ENCODE measurements at places on chromosomes 13 and 19.

- DNase-seq: no peak
Measured at GRCh38 chr19:16518483-16519229, 22.5 kb downstream of the C19orf44 start.

DNA sequence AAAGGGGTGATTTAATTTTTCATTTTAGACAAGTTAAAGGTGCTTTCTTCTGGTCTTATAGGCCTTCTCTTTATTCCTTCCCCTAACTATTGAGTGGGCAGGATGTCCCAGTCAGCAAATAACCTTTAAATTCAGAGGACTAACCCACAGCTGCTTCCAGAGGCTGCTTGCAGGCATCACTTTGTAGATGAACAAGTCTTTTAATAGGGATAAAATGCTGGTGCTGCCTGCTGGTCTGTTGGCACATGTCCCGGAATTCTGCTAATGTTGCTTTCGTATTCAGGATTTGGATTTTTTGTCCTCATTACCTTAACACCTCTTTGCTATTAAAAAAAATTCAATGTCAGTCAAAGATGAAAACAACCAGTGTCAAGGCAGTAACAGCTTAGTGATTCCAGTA is 132.7 kb upstream of the KL start:
- peak; percentile 25 for DNase-seq

- DNase-seq: peak; percentile 56
Measured at GRCh38 chr13:108121406-108121805, 93.9 kb downstream of the LIG4 start.

DNA sequence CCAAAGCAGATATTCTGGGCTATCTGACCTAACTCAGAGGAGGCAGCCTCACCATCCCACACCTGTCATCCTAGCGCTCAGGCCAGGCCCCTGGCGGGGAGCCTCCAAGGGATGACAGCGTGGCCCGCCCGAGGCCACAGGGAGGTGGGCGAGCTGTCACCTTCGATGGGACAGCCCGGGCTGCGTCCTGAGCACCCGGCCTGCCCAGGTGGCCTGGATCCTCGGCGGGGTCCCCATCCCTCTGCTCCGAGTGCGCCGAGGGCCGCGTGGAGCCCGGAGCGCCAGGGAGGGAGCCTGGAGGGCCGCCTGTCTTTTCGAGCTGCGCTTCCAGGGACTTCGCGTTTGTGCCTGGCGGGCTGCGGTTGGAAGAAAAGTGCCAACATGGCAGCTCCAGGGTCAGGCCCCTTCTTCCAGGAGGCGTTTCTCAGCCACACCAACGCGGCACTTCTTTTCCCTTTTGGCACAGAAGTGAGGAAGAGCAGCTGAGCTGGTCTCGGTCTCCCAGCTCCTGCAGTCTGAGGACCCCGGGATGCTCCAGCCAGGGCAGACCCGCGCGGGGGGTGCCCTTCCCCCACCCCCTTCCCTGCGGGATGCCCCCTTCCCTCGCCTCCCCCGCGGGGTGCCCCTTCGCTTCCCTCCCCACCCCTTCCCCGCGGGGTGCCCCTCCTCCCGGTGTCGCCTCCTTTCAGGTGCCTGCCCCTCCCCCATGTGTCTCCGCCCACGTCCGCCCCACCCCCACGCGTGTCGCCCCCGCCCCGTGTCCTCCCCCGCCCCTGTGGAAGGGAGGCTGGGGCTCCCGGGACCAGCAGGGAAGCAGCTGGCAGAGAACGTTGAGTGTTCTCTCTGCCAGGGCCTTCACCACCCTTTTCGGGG is 42.3 kb downstream of the GJA3 start:
- DNase-seq: no peak

DNA sequence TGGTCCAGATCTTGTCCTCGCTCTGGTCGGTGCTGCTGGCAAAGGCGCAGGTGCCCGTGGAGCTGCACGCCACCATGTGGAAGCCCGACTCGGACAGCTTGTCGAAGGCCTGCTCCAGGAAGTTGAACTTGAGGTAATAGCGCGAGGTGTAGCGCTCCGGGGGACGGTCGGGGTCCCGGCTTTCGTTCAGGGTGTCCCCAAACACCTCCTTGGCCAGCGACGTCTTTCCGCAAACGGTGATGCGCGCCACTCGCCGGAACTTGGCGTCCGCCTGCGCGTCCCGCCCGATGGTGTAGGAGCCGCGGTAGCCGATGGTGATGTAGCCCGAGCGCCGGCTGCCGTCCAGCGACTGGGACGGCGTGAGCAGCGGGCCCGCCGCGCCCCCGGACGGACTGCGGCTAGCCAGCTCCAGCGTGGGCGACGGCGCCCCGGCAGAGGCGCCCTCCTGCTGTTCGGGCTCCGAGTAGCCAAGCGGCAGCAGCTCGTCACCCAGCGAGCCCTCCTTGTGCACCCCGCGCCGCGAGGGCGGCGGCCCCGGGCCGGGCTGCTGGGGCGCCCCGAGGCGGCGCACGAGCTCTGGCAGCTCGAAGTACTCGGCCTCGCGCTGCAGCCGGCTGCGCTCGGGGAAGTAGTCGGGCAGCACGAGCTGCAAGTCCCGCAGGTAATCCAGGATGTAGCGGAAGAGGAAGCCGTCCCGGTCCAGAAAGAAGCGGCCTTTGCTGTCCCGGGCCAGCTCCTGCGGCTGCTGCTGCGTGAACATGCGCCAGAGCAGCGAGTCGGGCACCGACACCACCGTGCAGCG is 801 bp downstream of the KCTD12 start:
- peak; percentile 9 for DNase-seq

- no peak for DNase-seq
Measured at GRCh38 chr13:38417727-38418126, 68.1 kb downstream of the UFM1 start.

DNA sequence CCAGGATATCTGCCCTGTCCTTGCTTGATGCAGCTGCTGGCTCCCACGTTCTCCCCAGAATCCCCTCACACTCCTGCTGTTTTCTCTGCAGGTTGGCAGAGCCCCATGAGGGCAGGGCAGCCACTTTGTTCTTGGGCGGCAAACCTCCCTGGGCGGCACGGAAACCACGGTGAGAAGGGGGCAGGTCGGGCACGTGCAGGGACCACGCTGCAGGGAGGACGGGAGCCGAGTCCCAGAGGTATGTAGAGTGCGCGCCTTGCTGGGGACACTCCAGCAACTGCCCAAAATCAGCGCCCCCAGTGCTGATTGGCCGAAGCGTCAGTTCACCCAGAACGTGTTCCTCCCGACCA is 30.3 kb upstream of the MIER2 start:
- DNase-seq: no peak

- DNase-seq: no peak
Measured at GRCh38 chr19:48516536-48516935, 4.9 kb upstream of the LMTK3 start.

DNA sequence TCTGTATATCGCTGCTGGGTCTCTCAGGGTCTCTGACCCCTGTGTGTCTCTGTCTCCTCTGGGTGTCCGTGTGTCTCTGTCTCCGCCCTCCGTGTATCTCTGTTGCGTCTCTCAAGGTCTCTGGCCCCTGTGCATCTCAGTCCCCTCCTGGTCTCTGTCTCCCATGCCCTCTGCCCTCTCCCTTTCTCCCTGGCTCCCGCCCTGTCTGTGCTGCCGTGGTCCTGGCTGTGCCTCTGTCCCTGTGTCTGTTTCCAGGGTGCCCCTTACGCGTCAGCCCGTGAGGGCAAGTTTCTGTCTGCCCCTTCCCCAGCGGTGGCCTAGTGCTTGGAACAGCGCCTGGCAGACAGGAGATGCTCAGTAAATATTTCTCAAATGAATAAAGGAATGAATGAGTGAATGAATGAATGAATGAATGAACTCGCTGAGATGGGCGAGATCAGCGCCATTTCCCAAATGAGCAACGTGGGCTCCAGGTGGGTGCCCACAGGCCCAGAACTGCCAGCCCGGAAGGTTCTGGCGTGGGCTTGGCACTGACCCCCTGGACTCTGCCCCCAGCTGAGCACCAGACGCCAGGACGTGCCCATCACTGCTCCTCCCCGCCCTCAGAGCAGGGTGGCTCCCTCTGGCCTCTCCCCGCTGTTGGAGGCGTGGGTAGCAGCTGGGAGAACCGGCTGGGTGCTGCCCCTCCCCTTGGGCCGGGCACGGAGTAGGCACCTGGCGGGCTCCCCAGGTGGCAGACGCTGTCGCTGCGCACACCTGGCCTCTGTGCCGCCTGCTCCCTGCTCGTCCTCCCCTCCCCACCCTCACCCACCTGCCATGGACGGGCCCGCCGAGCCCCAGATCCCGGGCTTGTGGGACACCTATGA is at the start of gene SULT2B1:
Gene SULT2B1, plus strand, starts transcription at position 736 of the 866 bp plus-strand sequence. Its CDS starts 81 bp downstream, at position 817.
- DNase-seq: peak; percentile 89

DNA sequence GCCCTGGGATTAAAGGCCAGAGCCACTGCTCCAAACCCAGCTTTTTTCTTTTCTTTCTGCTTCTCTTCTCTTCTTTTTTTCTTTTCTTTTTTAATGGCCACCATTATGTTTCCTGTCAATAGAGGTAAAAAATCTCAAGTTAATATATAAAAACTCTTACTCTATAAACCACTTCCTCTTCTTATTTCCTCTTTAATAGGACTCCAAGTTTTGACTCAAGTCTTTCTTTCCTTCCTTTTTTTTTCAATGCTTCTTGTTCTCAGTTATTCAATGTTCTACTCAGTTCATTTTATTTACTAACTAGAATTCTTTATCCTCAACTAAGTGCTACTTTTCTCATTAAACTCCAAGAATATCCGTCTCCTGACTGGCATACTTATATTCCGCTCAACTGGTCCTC is 27.1 kb upstream of the MYCBP2 start:
- DNase-seq: no peak

GRCh38 chr13:34777089-34777913 is 164.8 kb upstream of the NBEA start:
- no peak for DNase-seq

DNA sequence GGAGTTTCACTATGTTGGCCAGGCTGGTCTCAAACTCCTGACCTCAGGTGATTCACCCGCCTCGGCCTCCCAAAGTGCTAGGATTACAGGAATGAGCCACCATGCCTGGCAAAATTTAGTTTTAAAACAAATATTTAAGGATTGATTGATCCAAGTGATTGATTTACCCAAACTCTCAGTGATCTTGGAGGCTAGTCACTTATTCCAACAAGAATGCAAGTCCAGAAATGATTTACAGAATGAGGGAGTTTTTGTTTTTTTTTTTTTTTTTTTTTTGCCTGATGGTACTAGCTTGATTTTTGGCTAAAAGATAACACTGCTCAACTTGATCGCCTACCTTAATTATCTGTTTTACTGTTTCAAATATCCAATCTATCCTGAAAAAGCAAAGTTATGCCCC is 5.7 kb upstream of the TEX26 start:
- DNase-seq: no peak

DNA sequence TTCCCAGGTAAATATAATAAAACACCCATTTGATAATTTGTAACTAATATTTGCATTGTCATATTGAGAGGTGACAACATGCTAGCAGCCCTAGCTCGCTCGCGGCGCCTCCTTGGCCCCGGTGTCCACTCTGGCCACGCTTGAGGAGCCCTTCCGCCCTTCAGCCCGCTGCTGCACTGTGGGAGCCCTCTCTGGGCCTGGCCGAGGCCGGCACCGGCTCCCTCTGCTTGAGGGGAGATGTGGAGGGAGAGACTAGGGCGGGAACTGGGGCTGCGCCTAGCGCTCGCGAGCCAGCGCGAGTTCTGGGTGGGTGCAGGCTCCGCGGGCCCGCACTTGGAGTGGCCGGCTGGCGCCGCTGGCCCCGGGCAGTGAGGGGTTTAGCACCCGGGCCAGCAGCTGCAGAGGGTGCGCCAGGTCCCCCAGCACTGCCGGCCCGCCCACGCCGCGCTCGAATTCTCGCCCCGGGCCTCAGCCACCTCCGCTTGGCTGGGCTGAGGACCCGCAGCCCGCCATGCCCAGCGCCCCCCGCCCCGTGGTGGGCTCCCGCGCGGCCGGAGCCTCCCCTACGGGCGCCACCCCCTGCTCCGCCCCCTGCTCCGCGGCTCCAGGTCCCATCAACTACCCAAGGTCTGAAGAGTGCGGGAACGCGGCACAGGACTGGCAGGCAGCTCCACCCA is 594.4 kb downstream of the SLITRK6 start:
- no peak for DNase-seq

DNA sequence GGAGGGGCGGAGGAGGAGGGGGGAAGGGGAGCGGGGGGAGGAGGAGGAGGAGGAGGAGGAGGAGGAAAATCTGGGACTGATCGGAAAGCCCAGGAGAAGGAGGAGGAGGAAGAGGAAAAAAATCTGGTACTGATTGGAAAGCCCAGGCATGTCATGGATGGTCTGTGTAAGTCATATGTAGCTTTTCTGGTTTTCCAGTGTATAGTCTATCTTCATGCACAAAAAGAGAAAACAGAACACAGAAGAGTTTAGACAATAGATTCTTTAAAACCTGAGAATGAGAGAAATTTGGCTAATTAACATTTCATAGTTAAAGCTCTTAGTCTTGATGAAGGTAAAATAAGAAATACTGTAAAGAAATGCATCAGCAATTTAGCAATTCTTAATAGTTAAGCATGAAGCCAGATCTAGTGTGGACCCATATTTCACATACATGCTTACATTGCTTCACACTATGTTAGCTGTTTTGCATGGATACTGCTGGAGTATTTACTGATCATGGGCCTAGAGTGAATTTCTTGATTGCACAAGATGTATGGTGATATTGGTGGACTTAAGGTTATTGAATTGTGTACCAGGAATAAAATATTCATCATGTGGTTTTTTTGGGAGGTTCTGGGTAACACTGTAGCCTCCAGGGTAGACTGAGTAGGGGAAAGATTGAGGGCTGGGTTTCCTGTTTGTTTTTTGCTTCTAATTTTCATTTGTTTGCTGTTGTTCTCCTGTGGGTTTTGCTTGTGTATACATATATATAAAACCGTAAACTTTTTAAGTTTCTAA is 41.4 kb downstream of the SUCLA2 start:
- no peak for DNase-seq

GRCh38 chr19:6887316-6887715 is at the start of gene ADGRE1:
ADGRE1 (plus strand) TSS chr19:6887579; CDS start chr19:6887609, 30 bp downstream.
- no peak for DNase-seq

- no peak for DNase-seq
Measured at GRCh38 chr13:66879988-66880387, 350.1 kb downstream of the PCDH9 start.

DNA sequence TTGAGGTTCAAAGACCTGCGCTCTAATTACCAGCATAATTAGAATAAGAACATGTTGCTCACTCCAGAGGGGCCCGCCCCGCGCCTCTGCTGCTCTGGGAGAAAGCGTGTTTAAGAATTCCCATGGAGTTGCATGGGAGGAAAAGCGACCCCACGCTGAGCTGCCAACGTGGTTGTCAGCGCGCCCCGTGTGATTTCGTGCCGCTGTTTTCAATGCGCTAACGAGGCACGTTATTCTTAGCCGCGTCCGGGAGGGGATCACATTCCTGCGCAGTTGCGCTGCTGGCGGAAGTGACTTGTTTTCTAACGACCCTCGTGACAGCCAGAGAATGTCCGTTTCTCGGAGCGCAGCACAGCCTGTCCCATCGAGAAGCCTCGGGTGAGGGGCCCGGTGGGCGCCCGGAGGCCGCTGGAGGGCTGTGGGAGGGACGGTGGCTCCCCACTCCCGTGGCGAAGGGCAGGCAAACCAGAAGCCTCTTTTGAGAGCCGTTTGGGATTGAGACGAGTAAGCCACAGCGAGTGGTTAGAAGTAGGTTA is 173.8 kb upstream of the SOX1 start:
- no peak for DNase-seq

All from NCI-H774 (cell line).